Muscle of leg (tissue), 16 donors: ENCODE measurements at places on chromosomes 11 and 22. TPM values are rescaled to one million over a fixed set of nuclear protein-coding genes. Genes with fewer than 3 reads are reported as not detected.
A peak's percentile ranks its signal among the peaks of the same experiment; 100 is the strongest.

NPAS4 gene
- 0.27 TPM for total RNA-seq

GRCh38 chr11:122048401-122048800 is 67.6 kb downstream of the BLID start:
- no peaks in the 10 kb centered on the region for H3K27me3 ChIP-seq
- no peaks in the 10 kb centered on the region for H3K4me1 ChIP-seq
- H3K4me3 ChIP-seq, result no peak overlapping the region
- no peak for DNase-seq

GRCh38 chr22:41446057-41446501 is 522 bp downstream of the TOB2 start:
- no peaks in the 10 kb centered on the region for H3K27me3 ChIP-seq
- peaks cover 27% of the 10 kb centered on the region for H3K4me1 ChIP-seq
- H3K4me3 ChIP-seq, result peak overlapping the region; percentile 98

DNA sequence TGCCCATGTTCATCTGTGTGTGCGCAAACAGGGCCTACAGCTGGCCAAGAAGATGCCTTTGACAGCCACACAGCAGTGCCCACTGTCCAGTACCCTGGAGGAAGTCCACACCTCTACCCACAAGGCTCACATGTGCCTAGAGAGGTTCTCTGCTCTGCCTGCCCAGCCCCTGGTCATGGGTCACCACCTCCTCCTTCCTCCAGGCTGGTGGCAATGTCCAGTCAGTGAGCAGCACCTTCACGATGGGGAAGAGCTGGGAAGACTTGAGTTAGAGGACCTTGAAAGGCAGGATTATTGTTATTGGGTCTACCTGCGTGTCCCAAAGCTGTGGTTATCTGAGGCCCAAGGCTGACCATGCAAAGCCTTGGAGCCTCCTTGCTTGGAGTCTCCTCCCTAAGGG is 28.4 kb upstream of the TTC12 start:
- H3K36me3 ChIP-seq, result no peaks in the 10 kb centered on the region
- H3K27ac ChIP-seq, result no peak overlapping the region
- peaks cover 29% of the 10 kb centered on the region for H3K4me1 ChIP-seq
- H3K4me3 ChIP-seq, result no peak overlapping the region
- DNase-seq, result no peak
- peaks cover 2% of the 10 kb centered on the region for H3K27me3 ChIP-seq

DNA sequence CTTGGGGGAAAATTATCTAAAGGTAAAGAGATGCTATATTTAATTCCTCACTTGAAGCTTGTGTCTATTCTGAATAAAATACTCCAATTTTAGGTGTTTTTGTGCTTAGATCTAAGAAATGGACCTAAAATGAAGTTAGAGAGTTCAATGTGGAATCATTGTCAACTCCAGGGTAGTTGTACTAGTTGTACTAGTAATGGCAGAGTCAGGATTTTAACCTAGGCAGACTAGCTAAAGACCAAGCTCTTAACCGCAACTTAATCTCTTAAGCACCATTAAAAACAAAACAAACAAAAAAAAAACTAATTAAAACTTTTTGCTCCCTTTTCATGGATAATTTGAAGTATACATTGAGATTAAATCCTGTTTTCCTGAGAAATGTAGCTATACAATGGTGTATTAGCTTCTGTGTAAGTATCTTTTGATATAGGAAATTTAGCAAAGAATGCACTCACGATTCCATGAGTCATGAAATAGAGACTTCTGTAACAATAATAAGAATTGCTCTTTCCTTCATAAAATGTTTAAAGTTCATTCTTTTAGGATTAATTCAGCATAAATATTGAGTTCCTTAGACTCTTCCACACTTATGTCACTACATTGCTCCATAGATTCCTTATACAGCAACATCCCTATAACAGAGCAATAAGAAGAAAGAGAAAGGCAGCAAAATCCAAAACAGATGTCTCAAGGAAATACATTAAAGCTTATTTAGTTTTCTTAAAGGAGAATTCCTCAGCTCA is 26.5 kb upstream of the SOX6 start:
- H3K4me1 ChIP-seq, result no peaks in the 10 kb centered on the region
- no peak overlapping the region for H3K27ac ChIP-seq
- no peak overlapping the region for H3K4me3 ChIP-seq
- no peaks in the 10 kb centered on the region for H3K27me3 ChIP-seq
- peak; percentile 47 for DNase-seq
- no peaks in the 10 kb centered on the region for H3K36me3 ChIP-seq

GRCh38 chr11:95827696-95828095 is 37.4 kb downstream of the CEP57 start:
- DNase-seq, result no peak
- H3K27me3 ChIP-seq, result no peaks in the 10 kb centered on the region
- H3K27ac ChIP-seq, result no peak overlapping the region
- H3K4me1 ChIP-seq, result no peaks in the 10 kb centered on the region

GRCh38 chr11:95091663-95092180 is 2.1 kb downstream of the ENDOD1 start:
- H3K27ac ChIP-seq, result no peak overlapping the region
- no peak overlapping the region for H3K4me3 ChIP-seq

CACNA1I gene
- total RNA-seq, result 0.04 TPM

GRCh38 chr11:14861680-14862079 is 30.4 kb downstream of the CYP2R1 start:
- peak; percentile 1 for DNase-seq
- H3K27me3 ChIP-seq, result no peaks in the 10 kb centered on the region
- H3K4me3 ChIP-seq, result no peak overlapping the region
- no peaks in the 10 kb centered on the region for H3K4me1 ChIP-seq
- H3K36me3 ChIP-seq, result no peaks in the 10 kb centered on the region

DNA sequence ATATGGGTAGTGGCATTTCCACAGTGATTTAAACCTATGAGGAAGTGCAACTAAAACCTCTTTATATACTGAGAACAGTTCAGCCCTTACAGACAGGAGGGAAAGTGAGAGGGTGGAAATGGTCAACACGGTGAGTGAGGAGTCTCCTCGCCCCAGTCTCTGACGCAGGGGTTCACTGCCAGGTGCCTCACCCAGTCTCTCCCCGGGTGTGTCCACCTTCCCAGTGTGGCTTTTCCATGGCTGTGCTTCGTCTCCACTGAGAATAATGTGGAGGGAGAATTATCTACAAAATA is 116.6 kb upstream of the TOP3B start:
- no peaks in the 10 kb centered on the region for H3K36me3 ChIP-seq
- H3K4me1 ChIP-seq, result no peaks in the 10 kb centered on the region
- no peak overlapping the region for H3K27ac ChIP-seq
- H3K4me3 ChIP-seq, result no peak overlapping the region
- DNase-seq, result no peak

KDELR3 gene
- total RNA-seq, result 36.4 TPM

P2RY6 gene
- 0.53 TPM for total RNA-seq

- H3K4me3 ChIP-seq, result no peak overlapping the region
- no peaks in the 10 kb centered on the region for H3K36me3 ChIP-seq
- H3K4me1 ChIP-seq, result peaks cover 49% of the 10 kb centered on the region
Observed at GRCh38 chr11:2095542-2095941, 43.6 kb downstream of the IGF2 start.

DNA sequence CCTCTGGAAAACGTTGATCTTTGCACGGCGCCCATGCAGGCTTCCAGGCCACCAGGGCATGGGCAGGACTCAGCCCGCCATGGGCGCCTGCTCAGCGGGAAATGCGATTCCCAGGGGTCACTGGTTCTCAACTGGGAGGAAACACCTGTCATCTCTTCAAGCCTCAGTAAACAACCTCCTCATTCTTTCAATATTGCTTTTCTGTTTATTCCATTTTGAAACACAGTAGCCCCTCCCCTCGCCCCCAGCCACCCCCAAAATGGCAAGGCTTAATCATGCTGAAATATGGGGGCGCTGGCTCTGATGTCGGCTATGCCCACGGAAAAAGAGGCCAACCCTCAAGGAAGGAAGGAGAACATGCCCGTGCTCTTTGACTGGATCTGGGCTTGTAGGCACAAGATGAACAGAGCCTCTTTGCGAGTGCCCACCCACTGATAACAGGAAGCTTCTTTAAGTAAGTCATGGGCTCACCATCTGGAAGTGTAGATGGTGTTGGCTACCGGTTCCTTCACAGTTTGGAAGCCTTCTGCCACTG is 594 bp upstream of the POU2AF1 start:
- H3K4me1 ChIP-seq, result peaks cover 3% of the 10 kb centered on the region
- H3K4me3 ChIP-seq, result no peak overlapping the region
- peaks cover 8% of the 10 kb centered on the region for H3K27me3 ChIP-seq
- H3K27ac ChIP-seq, result no peak overlapping the region
- no peaks in the 10 kb centered on the region for H3K36me3 ChIP-seq

GRCh38 chr11:14894657-14895598 is 2.9 kb upstream of the CYP2R1 start:
- H3K4me3 ChIP-seq, result no peak overlapping the region
- H3K27me3 ChIP-seq, result no peaks in the 10 kb centered on the region
- H3K4me1 ChIP-seq, result peaks cover 12% of the 10 kb centered on the region
- peak; percentile 71 for DNase-seq

ZP1 gene
- not detected for total RNA-seq

TNNI2 gene
- 3,726 TPM for total RNA-seq

DNA sequence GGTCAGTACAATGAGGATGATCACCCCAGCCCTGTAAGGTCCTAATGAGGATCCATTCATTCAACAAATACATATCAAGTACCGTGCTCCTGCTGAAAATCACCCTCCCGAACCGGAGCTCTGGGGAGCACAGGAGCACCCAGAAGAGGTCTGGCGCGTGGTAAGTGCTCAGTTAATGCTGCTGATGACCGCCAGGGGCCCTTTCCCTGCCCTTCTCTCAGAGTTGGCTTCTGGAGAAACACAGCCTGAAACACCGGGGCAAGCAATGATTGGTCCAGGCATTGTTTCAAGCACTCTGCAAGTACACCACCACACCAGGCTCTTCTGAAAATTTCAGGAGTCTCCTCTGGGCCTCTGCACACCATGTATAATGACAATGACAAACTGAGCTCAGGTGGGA is 3.8 kb upstream of the CCDC86 start:
- no peak overlapping the region for H3K27ac ChIP-seq
- no peaks in the 10 kb centered on the region for H3K36me3 ChIP-seq
- peaks cover 26% of the 10 kb centered on the region for H3K4me1 ChIP-seq
- DNase-seq, result no peak

DGCR6 gene
- 22.5 TPM for total RNA-seq

DNA sequence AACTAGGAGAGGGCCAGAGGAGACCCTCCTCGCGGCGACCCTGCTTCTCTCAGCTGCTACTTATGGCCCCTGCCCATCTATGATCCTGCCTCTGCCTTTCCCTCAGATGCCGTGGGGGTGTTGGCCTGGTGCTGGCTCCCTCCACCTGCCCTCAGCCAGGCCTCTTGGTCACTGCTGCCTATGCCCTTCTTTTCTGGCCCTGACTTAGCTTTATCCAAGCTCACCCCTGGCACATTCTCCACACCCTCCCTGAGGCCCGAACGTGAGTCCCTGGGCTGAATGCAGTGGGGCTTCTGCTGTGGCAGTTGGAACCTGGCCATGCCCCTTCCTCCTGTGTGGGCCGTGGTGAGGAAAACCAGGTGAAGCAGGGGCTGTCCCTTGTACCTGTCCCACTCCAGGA is 19.8 kb upstream of the SUSD2 start:
- no peak overlapping the region for H3K27ac ChIP-seq
- H3K36me3 ChIP-seq, result peaks cover 57% of the 10 kb centered on the region
- no peak for DNase-seq
- H3K27me3 ChIP-seq, result no peaks in the 10 kb centered on the region
- peaks cover 94% of the 10 kb centered on the region for H3K4me1 ChIP-seq

DNA sequence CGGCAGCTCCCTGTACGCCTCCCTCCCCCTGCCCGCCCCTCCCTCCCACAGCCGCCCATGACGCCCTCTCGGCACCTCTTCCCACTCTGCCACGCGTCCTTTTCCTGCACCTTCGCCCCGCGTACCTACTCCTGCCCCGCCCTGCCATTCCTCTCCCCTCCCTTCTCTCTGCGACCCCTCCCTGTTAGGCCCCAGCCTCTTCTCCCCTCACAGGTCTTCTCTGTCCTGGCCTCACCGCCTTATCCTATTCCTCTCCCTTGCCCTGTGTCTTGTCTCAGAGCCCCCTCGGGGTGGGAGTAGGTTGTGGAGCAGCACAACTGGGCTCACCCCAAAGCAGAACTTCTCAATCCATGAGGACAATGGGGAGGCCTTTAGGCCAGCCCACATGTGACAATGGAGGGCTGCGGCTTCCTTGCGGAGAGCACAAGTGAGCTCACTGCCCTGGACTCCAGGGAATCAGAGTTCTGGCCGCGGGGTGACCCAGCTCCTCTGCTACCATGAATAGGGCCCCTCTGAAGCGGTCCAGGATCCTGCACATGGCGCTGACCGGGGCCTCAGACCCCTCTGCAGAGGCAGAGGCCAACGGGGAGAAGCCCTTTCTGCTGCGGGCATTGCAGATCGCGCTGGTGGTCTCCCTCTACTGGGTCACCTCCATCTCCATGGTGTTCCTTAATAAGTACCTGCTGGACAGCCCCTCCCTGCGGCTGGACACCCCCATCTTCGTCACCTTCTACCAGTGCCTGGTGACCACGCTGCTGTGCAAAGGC is 539 bp downstream of the SLC35C1 start:
- no peaks in the 10 kb centered on the region for H3K27me3 ChIP-seq
- H3K36me3 ChIP-seq, result peaks cover 11% of the 10 kb centered on the region
- peak overlapping the region; percentile 95 for H3K4me3 ChIP-seq

DNA sequence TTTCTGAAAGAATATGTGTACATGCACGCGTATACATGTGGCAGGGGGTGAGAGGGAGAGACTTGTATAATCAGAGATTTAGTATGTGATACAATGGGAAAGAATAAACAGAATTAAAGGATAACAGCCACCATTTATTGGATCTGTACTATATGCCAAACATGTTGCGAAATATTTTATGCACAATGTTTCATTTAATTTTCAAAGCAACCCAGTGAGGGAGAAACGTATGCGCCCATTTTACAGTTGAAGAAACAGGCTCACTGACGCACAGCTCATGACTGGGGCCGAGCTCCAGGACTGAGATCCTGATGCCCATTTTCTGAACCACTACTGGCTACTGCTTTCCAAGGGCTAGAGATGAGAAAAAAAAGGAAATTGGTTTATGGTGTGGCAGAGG is 3.3 kb upstream of the OAF start:
- peaks cover 35% of the 10 kb centered on the region for H3K4me1 ChIP-seq
- H3K36me3 ChIP-seq, result no peaks in the 10 kb centered on the region
- no peak overlapping the region for H3K4me3 ChIP-seq

C2CD3 gene
- total RNA-seq, result 14.5 TPM
